ENCODE measurements at places on chromosomes 6 and 20.

- no peak for DNase-seq
Measured at GRCh38 chr20:5887386-5887785, 62.9 kb downstream of the TRMT6 start.

- DNase-seq = peak; percentile 58
Measured at GRCh38 chr6:26159357-26160273, 72.4 kb downstream of the HFE start.

DNA sequence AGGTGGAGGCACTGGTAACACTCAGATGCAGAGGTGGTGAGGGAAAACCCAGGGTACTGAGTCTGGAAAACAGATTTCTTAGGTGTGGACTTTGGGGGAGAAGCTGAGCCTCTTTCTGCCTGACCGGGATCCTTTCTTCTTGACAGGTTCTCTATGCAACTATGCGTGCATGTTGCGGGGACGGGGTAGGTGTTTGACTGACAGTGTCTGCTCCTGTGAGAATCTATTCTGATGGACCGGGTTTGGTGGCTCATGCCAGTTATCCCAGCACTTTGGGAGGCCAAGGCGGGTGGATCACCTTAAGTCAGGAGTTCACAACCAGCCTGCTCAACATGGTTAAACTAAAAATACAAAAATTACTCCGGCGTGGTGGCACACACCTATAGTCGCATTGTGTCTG lies 27.9 kb upstream of the ID1 start:
- no peak for DNase-seq

- DNase-seq = no peak
Measured at GRCh38 chr6:106133040-106133439, 46.9 kb downstream of the PRDM1 start.

DNA sequence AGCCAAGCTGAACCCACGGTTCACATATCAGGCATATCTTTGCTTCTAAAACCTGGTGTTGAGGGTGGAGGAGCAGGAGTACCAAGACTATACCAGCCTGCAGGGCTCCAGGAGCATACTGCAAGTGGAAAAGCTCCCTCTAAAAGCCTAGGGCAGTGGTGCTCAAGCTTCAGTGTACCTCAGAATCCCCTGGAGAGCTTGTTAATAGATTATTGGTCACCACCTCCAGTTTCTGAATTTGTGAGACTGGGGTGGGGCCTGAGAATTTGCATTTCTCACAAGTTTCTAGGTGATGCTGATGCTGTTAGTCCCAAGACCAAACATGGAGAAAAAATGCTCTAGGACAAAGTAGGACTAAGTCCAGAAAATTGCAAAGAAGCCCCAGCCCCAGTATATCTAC lies 65.4 kb downstream of the FILIP1 start:
- DNase-seq = no peak

GRCh38 chr20:10714236-10714975 lies 40.6 kb upstream of the JAG1 start:
- DNase-seq = peak; percentile 16

GRCh38 chr6:154510144-154510905 lies at the start of gene CNKSR3:
CNKSR3 (minus strand) TSS chr6:154510685; CDS start chr6:154510114, 571 bp downstream.
- peak; percentile 95 for DNase-seq

DNA sequence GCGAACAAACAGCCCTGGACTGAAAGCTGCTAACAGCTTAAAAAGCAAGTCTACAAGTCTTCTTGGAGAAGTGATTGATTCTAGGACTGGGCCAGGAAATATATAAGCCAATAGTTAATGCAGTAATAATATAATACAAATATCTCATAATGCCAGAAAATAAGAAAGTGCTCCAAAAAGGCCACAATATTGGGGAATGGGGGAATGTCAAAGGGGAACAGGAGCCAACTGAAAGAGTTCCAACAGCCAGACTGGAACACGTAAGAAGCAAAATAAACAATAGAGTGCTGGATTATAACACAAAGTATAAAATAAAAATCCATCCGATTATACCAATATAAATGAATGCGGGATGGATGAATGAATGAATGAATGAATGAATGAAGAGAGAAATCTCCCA lies 295.8 kb downstream of the NRN1 start:
- no peak for DNase-seq

GRCh38 chr20:1086277-1087213 lies 31.9 kb upstream of the PSMF1 start:
- no peak for DNase-seq

DNA sequence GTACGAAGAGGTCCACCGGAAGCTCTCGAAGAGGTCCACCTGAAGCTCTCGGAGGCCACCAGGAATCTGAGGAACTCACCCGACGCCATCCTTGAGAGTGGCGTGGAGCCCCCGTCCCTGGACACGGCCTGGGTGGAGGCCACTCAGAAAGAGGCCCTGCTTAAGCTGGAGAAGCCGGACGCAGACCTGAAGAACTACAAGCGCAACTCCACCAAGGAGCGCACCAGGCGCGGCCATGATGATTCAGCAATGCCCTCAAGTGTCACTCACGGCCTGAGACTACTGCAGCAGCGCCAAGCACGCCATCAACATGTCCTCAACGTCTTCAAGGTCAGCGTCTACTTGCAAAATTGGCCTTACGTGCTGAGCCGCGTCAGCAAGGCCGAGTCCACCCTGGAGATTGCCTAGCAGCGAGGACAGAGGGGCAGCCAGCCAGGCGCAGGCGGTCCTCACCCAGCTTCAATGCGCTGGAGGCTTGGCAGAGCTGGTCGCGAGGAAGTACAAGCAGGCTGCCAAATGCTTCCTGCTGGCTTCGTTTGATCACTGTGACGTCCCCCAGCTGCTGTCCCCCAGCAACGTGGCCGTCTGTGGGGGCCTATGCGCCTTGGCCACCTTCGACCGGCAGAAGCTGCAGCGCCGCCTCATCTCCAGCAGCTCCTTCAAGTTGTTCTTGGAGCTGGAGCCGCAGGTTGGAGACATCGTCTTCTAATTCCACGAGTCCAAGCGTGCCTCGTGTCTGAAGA lies 7.7 kb upstream of the GJA10 start:
- no peak for DNase-seq

- no peak for DNase-seq
Measured at GRCh38 chr20:59735917-59736316, 131.6 kb downstream of the PHACTR3 start.

DNA sequence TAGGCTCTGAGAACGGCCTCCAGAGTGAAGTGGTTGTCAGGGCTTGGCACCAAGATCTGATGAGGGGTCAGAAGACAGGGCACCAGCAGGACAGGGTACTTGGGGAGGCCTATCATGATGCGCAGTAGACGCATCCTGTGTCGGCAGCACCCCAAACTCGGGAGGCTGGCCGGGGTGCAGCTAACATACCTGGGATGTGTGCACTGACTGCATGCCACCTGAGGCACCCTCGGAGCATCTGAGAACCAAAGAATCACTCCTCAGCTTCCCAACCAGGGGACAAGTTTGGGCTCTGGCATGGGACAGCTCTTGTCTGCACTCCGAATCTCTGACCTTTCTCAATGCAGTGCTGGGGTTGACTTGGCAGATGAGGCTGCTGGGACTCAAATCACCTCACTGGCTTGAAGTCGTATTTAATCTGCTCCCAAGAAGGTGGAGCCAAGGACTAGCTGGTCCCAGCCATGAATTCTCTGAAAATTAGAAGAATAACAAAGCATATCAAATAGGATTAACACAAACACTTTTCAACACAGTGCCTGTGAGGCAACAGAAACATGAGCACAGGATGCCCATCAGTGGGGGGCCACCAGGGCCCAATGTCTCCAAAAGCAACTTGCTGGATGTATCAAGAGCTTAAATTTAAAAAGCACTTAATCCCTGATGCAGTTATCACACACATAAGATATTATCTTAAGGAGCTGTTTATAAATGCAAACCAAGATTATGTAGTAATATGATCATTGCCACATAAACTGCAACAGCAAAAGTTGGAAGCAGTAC lies 348.8 kb downstream of the PREX1 start:
- DNase-seq = no peak

DNA sequence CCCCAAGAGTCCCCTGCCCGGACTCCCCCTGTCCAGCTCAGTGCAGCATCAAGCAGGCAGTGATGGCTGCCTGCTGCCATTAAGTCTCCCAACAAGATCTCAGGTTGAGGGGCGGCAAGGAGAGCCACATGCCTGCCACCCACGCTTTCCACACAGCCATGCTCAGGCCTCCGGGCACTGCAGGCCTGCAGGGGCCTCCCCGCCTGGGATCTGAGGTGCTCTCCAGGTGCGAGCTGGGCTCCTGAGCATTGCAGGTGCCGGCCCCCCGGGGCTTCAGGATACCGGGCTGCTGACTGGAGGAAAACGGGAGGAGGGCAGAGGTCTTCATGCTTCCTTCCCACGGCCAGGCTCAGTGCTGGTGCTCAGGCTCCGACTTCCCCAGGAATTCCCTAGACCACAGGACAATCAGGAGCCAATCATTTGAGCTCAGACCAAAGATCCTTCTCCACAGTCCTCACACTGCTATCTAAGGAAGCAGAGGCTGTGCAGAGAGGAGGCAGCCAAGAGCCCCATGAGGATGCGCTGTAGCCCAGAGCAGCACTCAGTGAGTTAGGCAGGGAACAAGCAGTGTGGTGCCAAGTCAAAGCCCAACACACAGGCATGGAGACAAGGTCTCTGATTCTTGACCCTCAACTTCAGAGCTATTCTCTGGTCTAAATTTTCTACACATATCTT lies 52.7 kb downstream of the PYGB start:
- peak; percentile 56 for DNase-seq

- no peak for DNase-seq
Measured at GRCh38 chr6:112899541-112899940, 552.4 kb downstream of the RFPL4B start.

GRCh38 chr6:5044866-5045265 lies 40.3 kb upstream of the PPP1R3G start:
- DNase-seq = peak; percentile 72

DNA sequence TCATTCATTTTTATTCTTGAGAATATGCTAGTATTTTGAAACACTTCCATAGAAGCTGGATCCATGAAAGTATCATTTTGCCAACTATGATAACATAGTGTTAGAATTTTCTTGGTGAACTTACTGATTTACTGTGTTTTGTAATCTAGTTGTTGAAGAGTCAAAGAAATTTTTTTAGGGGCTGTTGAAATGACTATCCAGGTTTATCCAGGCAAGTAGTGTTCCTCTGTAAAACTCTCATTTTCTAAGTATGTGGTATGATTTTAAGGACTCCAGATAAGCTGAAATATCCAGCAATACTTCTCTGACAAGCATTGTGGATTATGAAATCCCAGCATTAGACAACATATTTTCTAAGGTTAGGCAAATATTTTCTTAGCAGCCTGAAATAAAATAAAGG lies 95.9 kb downstream of the GRIK2 start:
- no peak for DNase-seq

- DNase-seq = no peak
Measured at GRCh38 chr20:17456279-17456678, 74.9 kb downstream of the BFSP1 start.

- no peak for DNase-seq
Measured at GRCh38 chr20:53920647-53921245, 149.6 kb downstream of the BCAS1 start.

DNA sequence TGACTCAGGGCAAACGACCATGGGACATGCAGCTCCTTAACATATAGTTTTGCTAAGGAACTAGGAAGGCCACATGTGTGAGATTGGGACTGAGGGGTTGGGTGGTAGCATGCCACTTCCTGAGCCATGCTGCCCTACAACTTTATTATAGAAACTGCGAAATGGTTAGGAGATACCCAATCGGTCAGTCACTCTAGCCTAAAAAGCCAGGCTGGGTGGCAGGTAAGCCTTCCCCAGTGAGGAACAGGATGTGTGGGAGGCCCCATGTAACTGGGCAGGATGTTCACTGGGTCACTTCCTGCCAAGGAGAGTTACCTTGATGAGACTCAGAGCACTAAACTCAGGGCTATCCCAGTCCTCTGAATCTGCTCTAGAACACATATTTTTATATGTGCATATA lies 123.5 kb downstream of the MAP3K7 start:
- no peak for DNase-seq

- no peak for DNase-seq
Measured at GRCh38 chr20:8246153-8246552, 114.1 kb downstream of the PLCB1 start.

- no peak for DNase-seq
Measured at GRCh38 chr6:72824833-72825232, 203.0 kb downstream of the KCNQ5 start.

DNA sequence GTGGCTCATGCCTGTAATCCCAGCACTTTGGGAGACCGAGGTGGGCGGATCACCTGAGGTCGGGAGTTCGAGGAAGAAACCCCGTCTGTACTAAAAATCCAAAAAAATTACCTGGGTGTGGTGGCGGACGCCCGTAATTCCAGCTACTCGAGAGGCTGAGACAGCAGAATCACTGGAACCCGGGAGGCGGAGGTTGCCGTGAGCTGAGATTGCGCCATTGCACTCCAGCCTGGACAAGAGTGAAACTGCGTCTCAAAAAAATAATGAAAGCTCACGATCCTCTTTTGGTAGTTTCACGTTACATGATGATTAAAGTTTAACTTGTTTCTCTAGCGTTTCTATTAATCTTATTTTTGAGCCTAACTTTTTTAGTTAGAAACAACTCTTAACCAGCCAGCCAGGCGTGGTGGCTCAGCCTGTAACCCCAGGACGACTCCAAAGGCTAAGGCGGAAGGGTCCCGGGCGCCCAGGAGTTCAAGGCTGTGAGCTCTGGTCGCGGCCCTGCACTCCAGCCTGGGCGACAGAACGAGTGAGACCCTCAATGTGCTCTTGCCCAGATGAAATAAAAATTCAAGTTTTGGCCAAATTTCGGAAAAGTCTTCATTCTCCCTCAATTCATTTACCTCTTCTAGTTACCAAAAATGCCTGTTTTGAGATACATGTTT lies 1.2 kb upstream of the WRNIP1 start:
- no peak for DNase-seq

GRCh38 chr6:134065706-134066105 lies 13.3 kb upstream of the SLC2A12 start:
- DNase-seq = peak; percentile 42

DNA sequence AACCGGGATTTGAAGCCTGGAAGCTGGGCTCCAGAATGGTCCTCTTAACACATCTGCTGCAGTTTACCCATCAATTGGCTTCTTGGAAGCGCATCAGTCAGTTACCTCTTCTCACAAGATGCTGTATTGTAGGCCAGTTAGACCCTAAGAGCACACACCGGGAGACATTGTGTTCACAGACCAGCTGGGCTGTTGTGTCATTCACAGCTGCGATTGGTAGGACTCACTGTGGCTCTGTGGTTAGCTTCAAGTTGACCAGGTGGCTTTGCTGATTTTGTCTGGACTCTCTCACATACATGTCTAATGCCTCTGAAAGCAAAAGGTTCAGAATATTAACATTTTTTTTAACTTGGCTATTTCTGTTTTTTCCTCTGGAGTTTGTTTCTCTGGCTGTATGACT lies 64.8 kb downstream of the SNX9 start:
- no peak for DNase-seq
